ENCODE measurements at places on chromosomes 1 and 21. TPM values are rescaled to one million over a fixed set of nuclear protein-coding genes. Genes with fewer than 3 reads are reported as not detected.

FAM163A gene
- not detected for total RNA-seq

ILDR2 gene
- 10.3 TPM for total RNA-seq

ITGB2 gene
- total RNA-seq: 265 TPM

CCNL2 gene
- total RNA-seq: 144 TPM

DMRTA2 gene
- total RNA-seq: not detected

OPTC gene
- total RNA-seq: not detected

INAVA gene
- not detected for total RNA-seq

LINGO4 gene
- total RNA-seq: not detected

NTMT2 gene
- total RNA-seq: not detected

KIAA1614 gene
- 0.16 TPM for total RNA-seq

TRAPPC3 gene
- total RNA-seq: 72.4 TPM

SIM2 gene
- 0.12 TPM for total RNA-seq

RBM11 gene
- total RNA-seq: 1.4 TPM

ZMYND12 gene
- 0.12 TPM for total RNA-seq

CR1L gene
- total RNA-seq: not detected

UTS2 gene
- not detected for total RNA-seq

NLRP3 gene
- 0.16 TPM for total RNA-seq

VANGL2 gene
- total RNA-seq: 0.02 TPM

NUF2 gene
- total RNA-seq: 41.9 TPM

URB1 gene
- total RNA-seq: 39.2 TPM

WDR64 gene
- total RNA-seq: not detected

OVAAL gene
- not detected for total RNA-seq

PDZK1IP1 gene
- not detected for total RNA-seq

ATAD3C gene
- total RNA-seq: 0.75 TPM

HYI gene
- 14.8 TPM for total RNA-seq

UBE2G2 gene
- 143 TPM for total RNA-seq
